SHP77 treated with DMSO at 0.1 percent for 48 hours (cell line): ENCODE measurements at places on chromosomes 12 and 14.

GRCh38 chr14:89926694-89927093 lies 27.8 kb downstream of the EFCAB11 start:
- DNase-seq: no peak

DNA sequence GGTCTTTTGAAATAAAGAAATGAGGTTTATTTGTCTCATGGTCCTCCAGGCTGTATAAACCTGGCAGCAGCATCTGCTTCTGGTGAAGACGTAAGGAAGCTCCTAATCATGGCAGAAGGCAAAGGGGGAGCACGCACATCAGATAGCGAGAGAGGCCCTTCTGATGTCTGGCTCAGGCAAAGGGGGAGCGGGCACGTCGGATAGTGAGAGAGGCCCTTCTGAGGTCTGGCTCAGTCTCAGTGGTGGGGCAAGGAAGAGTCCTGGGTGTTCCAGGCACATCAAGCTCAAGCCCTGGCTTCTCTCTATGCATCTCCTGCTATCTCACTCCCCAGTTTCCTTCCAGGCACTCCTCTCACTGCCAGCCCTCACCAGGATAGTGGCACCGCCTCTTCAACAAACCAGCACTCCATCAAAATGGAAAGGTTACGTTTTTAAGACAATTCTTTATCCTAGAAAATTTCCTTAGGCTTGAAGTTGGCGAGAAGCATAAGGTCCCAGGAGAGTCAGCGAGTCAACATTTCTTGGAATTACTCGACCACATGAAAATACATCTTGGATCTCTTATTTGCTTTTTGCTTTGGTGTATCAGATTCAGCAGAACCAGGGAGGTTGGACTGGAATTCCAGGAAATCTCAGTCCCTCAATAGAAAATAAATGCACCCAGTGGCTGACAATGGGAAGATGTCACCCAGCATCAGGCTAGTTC lies 189.6 kb upstream of the TMEM132C start:
- DNase-seq: no peak

DNA sequence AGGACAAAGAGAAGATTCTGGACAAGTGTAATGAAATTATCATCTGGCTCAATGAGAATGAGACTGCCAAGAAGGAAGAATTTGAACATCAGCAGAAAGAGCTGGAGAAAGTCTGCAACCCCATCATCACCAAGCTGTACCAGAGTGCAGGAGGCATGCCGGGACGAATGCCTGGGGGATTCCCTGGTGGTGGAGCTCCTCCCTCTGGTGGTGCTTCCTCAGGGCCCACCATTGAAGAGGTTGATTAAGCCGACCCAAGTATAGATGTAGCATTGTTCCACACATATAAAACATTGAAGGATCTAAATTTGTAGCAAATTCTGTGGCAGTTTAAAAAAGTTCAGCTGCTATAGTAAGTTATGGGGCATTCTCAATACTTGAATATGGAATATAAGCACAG lies 174.3 kb upstream of the CCND2 start:
- no peak for DNase-seq

GRCh38 chr12:121494093-121494787 lies 86.6 kb downstream of the KDM2B start:
- DNase-seq: no peak

- DNase-seq: no peak
Observed at GRCh38 chr12:90546511-90546910, 408.5 kb downstream of the CCER1 start.

DNA sequence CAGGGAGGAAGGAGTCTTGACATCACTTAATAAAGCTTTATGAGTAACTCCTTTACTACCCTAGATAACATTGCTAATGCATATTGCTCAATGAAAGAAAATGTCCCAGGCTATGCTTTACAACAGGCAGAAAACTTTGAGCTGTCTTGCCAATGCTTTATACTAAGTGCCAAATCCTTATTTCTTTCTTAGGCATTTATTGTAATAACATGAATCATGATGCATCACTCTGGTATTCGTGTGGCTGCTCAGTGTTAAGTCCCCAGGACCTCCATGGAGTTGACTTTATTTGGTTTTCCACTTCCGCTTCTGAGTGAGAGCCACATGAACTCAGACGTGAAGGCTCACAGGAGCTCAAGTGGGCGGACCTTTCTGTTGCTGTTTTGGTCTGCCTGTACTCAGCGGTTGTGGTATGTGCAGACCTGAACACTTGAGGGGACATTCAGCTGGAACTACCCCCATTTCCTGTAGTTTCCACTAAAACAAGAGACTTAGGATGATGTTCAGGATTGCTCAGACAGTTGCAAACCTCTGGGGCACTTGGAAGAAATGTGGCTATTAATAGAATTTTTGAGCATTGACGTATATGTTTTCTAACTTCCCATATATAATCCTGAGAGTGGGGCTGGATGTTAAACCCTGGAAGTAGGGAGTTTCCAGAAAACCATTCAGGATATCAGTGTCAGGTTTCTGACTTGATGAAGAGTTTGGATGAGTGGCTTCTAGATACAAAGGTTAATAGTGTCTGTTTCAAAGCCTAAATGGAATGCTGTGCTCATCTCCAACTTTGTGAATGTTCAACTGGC lies 258.6 kb downstream of the MSRB3 start:
- no peak for DNase-seq

DNA sequence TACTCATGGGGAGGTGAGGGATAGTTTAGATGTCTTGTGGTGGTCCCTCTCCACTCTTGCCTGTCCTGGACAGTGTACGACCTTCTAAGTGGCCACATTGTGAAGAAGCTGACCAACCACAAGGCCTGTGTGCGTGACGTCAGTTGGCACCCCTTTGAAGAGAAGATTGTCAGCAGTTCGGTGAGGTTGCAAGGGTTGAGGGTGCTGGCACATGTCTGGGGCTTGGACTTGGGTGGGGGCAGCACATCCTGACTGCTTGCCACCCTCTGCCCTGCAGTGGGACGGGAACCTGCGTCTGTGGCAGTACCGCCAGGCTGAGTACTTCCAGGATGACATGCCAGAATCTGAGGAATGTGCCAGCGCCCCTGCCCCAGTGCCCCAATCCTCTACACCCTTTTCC lies 7.6 kb upstream of the FITM1 start:
- no peak for DNase-seq

DNA sequence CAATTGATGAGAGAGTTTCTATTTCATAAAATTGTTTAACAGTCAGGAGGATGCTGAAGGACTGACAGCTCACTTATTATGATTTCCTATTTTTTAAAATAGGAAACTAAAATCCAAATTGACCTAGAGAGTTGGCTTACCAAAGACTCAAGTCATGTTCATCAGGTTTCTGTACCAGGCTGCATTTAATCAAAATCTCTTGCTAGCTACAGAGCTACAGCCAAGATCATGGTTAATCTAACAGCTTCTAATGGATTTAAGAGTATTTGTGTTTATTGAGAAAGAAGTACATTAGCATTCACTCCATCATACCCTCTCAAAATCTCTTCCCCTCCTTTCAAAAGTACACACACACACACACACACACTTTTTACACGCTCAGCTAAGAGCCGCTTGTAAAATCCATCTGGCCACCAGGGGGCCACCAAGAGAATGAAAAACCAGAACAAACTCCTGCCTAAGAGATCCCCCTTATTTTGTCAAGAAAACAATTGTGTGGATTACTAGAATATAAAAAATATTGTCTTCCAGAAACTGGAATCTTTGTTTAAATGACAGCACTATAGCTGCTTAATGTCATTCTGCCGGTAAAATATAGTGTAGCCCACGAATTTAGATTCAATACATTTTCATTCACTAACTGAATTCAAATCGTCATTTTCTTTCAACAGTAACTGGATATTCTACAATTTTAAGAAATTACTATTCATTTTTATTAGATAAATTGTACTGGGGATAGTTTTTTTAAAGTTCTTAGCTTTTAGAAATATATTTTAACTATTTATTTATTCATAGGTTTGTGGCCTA lies 334.0 kb downstream of the BTG1 start:
- peak; percentile 41 for DNase-seq

- DNase-seq: no peak
Observed at GRCh38 chr12:106767954-106768822, 6.3 kb upstream of the RIC8B start.

DNA sequence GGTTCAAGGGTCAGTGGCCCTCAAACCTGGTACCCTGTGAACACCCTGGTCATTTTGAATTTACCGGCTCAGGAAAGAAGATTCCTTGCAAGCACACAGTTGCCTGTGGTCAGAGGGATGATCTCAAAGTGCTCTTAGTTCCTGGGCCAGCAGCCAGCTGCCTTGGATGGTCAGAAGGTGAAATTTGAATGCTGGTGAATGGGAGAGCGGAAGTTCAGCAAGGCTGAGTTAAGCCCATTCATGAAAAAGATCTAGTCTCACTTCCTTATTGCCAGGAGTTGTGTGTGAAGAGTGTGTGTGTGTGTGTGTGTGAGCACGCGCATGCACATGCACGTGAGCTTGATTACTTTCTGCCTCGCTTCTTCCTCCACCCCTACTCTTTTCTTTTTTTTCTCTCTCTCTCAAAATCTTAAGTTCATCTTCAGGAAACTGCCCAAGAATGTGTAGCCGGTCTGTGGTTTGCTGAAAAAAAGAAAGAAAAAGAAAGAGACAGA lies 155.5 kb upstream of the CCND2 start:
- DNase-seq: no peak

DNA sequence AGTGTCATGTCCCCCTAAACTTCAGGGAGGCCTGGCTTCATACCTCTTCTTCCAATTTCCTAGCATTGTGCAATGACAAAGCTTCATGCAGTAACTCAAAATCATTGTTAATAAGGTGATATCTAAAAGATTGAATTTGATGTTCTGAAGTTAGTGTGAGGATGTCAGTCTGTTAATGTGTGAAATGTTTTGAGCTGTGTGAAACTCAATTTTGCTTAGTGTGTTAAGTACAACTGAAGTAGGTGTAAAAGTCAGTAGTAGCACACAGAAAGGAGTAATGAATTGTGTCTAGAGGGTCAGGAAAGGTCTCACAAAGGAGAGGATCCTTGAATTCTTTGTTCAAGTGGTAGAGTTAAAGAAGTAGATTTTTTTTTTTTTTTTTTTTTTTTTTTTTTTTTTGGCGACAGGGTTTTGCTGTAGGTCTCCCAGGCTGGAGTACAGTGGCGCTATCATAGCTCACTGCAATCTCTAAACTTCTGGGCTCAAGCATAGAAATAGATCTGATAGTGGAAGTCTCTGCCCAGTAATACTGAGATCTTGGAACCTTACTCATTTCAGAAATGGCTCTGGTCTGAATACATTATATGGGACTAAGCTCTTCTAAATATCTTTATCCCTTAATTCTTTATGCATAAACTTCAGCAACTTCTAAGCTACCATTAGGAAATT lies 63.9 kb downstream of the FUT8 start:
- DNase-seq: no peak

- no peak for DNase-seq
Observed at GRCh38 chr12:120025640-120026039, 36.6 kb downstream of the BICDL1 start.

- no peak for DNase-seq
Observed at GRCh38 chr12:46744283-46744682, 81.5 kb downstream of the SLC38A4 start.

DNA sequence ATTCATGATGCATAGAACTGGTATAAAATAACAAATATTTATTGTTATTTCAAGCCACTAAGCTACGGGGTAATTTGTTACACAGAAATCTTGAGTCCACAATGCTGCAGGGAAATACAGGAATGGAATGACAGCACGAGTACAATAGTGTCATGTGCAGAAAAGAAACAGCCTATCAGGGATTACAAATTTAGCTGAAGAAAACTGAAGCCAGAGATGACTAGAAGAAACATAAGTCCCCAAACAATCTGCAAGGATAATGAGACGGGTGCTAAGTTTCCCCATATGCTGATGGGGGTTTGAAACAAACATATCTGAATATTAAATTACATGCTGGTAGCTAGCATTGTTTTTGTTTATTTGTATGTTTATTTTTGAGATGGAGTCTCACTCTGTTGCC lies 8.9 kb downstream of the ARMH4 start:
- DNase-seq: no peak

DNA sequence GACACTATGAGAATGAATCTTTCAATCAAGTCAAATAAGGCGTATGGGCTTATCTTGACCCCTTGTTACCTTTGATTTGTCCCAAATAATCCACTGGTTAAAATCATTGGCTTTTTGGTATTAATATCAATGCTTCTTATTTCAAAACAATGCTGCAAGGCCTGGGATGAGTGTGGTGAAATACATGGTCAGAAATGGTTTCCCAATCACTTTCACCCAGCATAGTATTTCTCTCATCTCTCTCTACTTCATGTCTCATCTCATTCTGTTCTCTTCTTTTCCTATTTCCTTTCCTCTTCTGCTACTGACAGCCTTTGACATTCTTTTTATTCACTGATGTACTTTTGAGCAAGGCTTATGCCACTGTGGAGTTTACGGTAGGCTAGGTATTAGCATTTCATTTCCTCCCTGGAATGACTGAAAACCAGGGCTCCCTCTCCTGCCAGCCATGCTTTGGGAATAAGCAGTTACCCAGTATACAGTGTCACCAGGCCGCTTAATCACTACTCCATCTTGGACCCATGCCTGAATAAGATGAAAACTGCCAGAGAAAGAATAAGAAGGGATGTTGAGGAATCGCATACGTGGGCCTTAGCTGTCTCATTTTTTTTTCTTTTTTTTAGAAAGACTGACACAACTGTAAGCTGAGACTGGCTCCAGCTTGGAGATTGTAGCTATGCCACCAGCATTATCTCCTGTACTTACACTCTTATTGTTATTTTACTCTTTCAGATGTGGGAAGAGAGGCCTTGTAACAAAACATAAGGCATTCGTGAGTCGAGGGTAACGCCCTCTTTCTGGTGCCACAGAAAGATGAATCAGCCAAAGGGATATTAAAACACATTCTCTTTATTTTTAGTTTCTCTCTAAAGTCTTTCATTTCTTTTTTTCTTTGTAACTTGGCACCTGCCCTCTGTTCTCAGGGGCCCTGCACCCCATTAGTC lies 53.5 kb downstream of the IGF1 start:
- no peak for DNase-seq

GRCh38 chr14:59543873-59544272 lies 32.7 kb downstream of the CCDC175 start:
- no peak for DNase-seq

- DNase-seq: no peak
Observed at GRCh38 chr12:22473212-22473611, 71.1 kb downstream of the C2CD5 start.

GRCh38 chr12:3081886-3082285 lies 4.7 kb downstream of the TSPAN9 start:
- no peak for DNase-seq

- no peak for DNase-seq
Observed at GRCh38 chr12:765840-766239, 13.5 kb downstream of the WNK1 start.

- no peak for DNase-seq
Observed at GRCh38 chr12:43325786-43326185, 226.2 kb downstream of the ADAMTS20 start.

DNA sequence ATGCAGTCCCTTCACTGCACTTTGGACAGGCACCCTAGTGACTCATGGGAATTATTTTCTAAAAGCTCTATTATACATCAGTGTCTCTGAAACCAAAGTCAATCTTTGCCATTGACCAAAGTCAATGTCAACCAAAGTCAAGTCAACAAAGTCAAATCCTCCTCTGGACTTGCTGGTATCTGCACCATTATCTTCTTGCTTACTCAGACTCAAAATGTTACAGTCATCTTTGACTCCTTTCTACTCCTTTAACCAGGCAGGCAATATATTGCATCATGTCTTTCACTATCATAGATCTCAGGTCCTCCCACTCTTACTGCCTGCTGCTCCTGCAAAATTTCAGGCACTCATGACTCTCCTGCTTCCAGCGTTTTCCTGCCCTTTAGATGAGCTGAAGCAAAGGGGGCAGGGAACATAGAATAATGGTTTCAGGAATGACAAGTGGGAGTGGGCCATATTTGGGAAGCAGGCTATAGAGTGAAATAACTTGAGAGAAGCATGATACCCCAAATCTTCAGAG lies 39.2 kb downstream of the IGF1 start:
- no peak for DNase-seq
